Thoracic aorta (tissue), 2 donors: ENCODE measurements at places on chromosomes 3 and 15.

DNA sequence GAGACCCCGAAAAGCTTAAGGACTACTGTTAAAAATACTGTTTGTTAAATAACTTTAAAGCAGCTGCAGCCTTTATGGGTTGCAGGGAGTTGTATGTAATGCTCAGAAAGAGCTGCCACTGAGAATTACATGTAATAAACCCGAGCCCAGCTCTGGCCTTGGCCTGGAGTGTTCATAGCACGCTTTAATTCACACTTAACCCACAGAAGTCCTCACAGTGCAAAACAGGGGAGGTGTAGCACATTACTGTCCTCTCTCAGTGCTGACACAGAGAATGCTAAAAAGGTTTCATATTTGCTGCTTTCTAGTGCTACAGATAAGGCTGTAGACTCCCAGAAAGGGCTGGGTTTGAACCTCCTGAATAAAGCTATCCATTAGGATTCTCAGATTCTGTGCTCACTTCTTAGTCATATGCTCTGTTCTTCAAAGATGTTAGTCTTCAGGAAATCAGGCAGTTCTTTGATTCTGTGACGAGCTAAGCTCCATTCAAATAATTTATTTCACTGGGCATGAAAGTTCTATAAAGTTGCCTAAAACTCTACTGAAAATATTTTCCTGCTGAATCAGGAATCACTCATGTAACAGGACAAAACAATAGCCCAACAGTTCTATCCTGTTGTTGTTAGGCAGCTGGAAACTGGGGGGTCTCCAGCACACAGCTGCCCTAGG is 108.0 kb downstream of the SENP2 start:
- no peak overlapping the region for H3K4me3 ChIP-seq
- H3K4me1 ChIP-seq, result no peaks in the 10 kb centered on the region
- no peak overlapping the region for H3K27ac ChIP-seq

DNA sequence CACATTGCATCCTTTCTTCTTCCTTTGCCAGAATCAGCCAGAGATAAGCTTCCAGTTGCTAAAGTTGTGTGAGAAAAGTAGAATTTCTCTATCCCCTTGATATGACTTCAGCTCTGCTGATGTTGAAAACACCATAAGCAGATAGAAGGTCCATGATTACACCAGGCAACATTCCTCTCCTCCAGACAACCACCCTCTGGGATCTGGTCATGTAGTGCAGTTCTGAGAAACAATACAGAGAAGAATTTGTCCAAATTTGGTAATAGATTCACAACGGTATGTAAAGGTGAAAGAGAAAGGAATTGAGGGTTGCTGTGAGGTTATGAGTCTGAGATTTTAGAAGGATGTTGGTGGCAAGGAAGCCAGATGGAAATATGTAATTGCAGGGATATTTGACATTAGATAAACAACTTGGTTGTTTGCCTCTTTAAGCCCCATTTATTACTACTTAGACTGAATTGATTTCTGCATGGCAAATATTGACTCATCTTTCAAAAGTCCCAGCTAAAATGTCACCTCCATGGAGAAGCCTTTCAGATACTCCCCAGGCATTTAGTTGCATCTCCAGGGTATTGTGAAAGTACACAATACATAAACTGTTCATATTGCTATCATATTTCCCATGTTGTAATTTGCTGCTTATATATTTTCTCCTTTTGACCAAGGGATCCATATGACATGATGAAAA is 134.9 kb downstream of the GAP43 start:
- H3K4me3 ChIP-seq, result no peak overlapping the region
- DNase-seq, result no peak
- H3K36me3 ChIP-seq, result no peaks in the 10 kb centered on the region
- no peaks in the 10 kb centered on the region for H3K4me1 ChIP-seq
- H3K27me3 ChIP-seq, result no peaks in the 10 kb centered on the region

DNA sequence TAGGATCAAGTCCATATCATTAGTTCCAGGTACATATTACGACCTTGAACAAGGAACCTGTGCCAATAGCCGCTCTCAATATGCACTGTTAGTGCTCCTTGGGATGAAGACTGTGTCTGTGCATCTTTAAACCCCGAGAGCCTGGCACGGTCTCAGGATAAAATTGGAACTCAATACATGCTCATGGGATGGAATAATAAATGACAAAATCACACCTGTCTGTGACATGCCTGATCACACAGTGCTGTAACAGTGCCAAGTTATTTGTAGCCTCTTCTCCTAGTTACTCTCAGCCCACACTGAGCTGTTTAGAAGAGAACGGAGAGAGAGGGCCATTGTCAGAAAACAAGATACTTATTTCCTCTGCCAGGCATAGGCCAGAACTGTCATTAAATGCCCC is 82.2 kb downstream of the SSR3 start:
- DNase-seq, result no peak
- H3K27me3 ChIP-seq, result no peaks in the 10 kb centered on the region
- no peaks in the 10 kb centered on the region for H3K36me3 ChIP-seq
- H3K4me1 ChIP-seq, result peaks cover 18% of the 10 kb centered on the region
- no peak overlapping the region for H3K4me3 ChIP-seq

DNA sequence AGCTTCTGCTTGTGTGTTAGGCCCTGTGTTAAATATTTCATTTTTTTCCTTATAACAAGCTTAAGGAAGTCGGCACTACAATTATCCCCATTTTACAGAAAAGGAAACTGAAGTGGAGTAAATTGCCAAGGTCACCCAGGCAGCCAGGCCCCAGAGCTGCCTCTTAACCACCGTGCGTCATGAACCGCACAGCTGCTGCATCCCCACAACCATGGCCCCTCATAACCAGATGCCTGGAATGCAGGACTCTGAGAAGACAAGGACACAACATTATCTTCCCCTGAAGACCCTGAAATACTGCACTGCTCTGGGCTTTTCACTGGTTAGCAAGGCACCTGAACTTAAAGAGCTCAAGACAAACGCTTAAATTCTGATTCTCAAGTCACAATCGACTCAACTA is 14.6 kb downstream of the LRIG1 start:
- no peak for DNase-seq
- no peaks in the 10 kb centered on the region for H3K27me3 ChIP-seq
- no peaks in the 10 kb centered on the region for H3K36me3 ChIP-seq
- peaks cover 99% of the 10 kb centered on the region for H3K4me1 ChIP-seq
- peak overlapping the region; percentile 34 for H3K4me3 ChIP-seq

DNA sequence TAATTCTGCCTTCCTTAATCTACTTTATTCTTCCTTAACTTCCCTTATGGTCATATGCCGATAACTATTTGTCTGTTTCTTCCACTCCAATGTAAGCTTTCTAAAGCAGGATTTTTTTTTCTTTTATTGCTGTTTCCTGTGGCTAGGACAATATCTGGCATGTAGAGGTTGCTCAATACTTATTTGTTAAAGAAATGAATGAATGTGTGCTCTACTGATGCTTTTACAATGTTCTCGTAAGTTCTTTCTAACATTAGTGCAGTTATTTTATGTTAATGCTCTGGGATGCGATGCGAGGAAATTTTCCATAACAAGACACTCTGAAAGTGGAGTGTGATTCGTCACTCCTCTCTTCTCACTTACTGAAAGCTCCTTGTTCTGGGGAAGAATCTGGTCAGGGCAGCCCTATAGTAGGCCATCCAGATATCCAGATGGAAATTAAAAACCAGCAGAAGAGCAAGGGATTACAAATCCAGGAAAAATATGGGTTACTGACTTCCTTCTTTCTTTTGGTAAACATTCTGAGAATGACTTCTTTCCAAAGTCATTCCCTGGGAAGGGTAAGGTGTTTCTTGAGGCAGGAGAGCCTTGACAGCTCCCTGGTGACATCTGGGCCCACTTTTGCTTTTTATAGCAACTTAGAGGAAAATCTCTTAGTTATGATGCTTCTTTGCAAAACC is 420.4 kb downstream of the PDCD6IP start:
- no peaks in the 10 kb centered on the region for H3K27me3 ChIP-seq
- peaks cover 3% of the 10 kb centered on the region for H3K4me1 ChIP-seq
- no peak for DNase-seq
- H3K4me3 ChIP-seq, result no peak overlapping the region

GRCh38 chr15:101579631-101580163 is 72.5 kb downstream of the TM2D3 start:
- H3K4me3 ChIP-seq, result no peak overlapping the region
- no peaks in the 10 kb centered on the region for H3K27me3 ChIP-seq
- no peaks in the 10 kb centered on the region for H3K4me1 ChIP-seq
- DNase-seq, result no peak

DNA sequence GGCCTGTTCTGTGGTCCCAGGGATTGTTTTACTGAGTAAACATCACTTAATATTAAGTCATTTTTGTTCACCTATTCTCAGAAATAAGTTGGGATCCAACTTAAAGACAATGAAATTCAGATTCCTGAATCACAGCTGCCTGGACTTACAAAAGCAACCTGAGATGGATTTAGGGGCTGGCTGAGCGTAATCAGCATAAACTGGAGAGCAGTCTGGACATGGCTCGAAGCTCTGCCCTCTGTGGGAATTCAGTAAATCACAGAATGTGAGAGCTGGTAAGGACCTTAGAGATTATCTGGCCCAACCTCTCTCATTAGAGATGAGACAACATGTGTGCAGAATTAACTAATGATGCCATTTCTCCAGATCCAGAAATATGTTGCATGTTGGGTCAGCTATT is 23.7 kb downstream of the CCDC80 start:
- H3K4me1 ChIP-seq, result peaks cover 3% of the 10 kb centered on the region
- H3K4me3 ChIP-seq, result no peak overlapping the region
- no peak overlapping the region for H3K27ac ChIP-seq
- DNase-seq, result no peak

GRCh38 chr15:59991834-59992233 is 12.3 kb upstream of the FOXB1 start:
- H3K27me3 ChIP-seq, result peaks cover 8% of the 10 kb centered on the region
- no peak for DNase-seq
- H3K4me1 ChIP-seq, result peaks cover 9% of the 10 kb centered on the region
- H3K4me3 ChIP-seq, result no peak overlapping the region
- no peak overlapping the region for H3K27ac ChIP-seq
- no peaks in the 10 kb centered on the region for H3K36me3 ChIP-seq

GRCh38 chr3:44885618-44886017 is 11.2 kb downstream of the TGM4 start:
- H3K4me3 ChIP-seq, result no peak overlapping the region
- H3K4me1 ChIP-seq, result peaks cover 17% of the 10 kb centered on the region
- H3K36me3 ChIP-seq, result no peaks in the 10 kb centered on the region

DNA sequence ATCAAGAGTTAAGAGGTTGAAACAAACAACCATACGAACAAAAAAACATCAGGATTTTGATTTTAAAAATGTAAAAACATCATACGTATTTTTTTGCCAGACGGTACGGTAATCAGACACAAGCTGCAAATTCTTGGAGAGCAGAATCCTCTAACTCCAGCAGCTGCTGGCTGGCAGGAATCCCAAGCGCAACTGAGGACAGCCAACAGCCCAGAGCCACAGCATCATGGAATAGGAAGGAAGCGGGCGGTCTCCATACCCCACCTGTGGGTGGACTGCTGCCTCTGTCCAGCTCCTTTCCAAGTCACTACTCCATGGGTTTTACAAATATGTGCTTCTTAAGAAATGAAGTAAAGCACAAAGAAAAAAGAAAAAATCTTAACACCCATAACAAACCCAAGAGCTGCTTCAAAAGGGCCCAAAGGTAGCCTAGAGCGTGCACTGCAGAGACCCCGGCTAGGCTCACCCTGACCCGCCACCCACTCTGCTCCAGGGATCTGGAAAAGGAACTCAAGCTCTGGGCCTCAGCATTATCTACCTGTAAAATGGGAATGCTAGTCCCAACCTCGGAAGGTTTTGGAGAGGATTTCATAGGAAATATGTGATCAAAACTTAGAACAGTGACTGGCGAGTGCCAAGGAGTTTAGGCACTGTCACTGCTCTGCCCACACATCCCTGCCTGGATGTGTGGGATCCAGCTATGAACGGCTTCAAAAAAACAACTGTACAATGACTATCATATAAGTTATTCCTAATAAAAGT is 33.4 kb downstream of the ZXDC start:
- H3K36me3 ChIP-seq, result peaks cover 22% of the 10 kb centered on the region
- DNase-seq, result no peak
- no peaks in the 10 kb centered on the region for H3K27me3 ChIP-seq
- H3K4me1 ChIP-seq, result no peaks in the 10 kb centered on the region
- H3K27ac ChIP-seq, result no peak overlapping the region
